ENCODE measurements at places on chromosomes 12 and 14.
A peak's percentile ranks its signal among the peaks of the same experiment; 100 is the strongest.

DNA sequence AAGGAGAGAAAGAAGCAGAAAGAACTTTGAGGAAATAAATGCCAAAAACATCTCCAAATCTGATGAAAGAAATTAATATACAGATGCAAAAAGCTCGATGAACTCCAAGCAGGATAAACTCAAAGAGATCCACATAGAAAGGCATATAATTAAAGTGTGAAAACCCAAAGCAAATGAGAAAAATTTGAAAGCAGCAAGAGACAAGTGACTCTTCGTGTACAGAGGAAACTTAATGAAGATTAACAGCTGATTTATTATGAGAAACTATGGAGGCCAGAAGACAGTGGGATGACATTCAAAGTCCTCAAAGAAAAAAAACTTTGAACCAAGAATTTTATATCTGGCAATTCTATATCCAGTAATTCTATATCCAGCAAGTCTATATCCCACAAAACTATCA, 163.0 kb upstream of the TMCC3 start:
- DNase-seq = no peak

- peak; percentile 29 for DNase-seq
These were observed 53.2 kb downstream of the DACT1 start for GRCh38 chr14:58690801-58691516.

- DNase-seq = no peak
These were observed 45.3 kb upstream of the SINHCAF start for GRCh38 chr12:31371256-31371620.

- DNase-seq = no peak
These were observed 15.2 kb downstream of the FGFR1OP2 start for GRCh38 chr12:26953447-26953846.

- peak; percentile 53 for DNase-seq
These were observed 21.6 kb upstream of the CACNA2D4 start for GRCh38 chr12:1939801-1940607.
